Breast epithelium (tissue), 4 donors: ENCODE measurements at places on chromosomes 6 and 20. TPM values are rescaled to one million over a fixed set of nuclear protein-coding genes. Genes with fewer than 3 reads are reported as not detected.

The ME1 gene
- total RNA-seq, result 5.2 TPM

The SIRPD gene
- total RNA-seq, result not detected

The DNMT3B gene
- total RNA-seq, result 1.8 TPM

The FOXF2 gene
- 4.9 TPM for total RNA-seq

The GGT7 gene
- 13.1 TPM for total RNA-seq

GRCh38 chr6:17392978-17393891 is at the start of gene CAP2:
CAP2 (plus strand) TSS chr6:17393595; CDS start chr6:17421556, 27,961 bp downstream.
- peak; percentile 61 for DNase-seq
- no peaks in the 10 kb centered on the region for H3K27me3 ChIP-seq
- peak within 1 kb of the TSS; percentile 58 for H3K4me3 ChIP-seq
- H3K36me3 ChIP-seq, result no peaks in the 10 kb centered on the region

- no peak for DNase-seq
- H3K27me3 ChIP-seq, result no peaks in the 10 kb centered on the region
- no peaks in the 10 kb centered on the region for H3K36me3 ChIP-seq
- no peak overlapping the region for H3K4me3 ChIP-seq
- H3K27ac ChIP-seq, result peak overlapping the region; percentile 51
These were observed 65.1 kb downstream of the CBFA2T2 start for GRCh38 chr20:33554914-33555420.

DNA sequence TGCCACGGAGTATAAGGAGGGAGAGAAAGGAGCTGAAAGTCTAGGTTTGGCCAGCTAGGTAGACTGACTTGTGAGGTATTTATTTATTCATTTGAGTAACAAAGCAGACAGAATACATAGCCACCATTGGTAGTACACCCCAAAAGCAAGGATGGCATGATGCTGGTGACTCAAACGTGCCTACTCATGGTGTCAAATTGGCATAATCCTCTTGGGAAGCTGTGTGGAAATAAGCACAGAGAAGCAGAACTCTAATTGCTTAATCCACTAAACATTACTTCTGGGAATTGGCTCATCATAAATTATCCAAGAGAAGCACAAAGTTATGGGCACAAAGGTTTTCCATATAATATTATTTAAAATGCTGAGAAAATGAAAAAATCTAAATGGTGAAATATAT is 2.5 kb downstream of the DEFB132 start:
- no peak for DNase-seq
- no peaks in the 10 kb centered on the region for H3K27me3 ChIP-seq
- H3K4me3 ChIP-seq, result no peak overlapping the region
- H3K27ac ChIP-seq, result no peak overlapping the region

DNA sequence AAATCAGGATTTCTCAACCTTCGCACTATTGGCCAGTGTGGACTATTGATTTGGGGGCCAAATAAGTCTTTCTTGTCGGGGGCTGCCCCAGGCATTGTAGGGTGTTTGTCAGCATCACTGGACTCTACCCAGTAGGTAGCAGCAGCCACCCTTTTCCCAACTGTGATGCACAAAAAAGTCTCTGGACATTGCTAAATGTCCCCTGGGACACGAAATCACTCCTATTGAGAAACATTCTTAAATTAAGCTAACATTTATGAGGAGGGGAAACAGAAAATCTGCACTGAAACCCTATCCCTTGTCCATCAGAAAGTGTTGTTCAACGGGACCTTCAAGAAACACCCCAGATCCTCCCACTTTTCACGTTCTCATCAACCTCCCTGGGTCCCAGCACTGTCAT is 54.2 kb downstream of the NFATC2 start:
- no peak for DNase-seq
- H3K36me3 ChIP-seq, result no peaks in the 10 kb centered on the region
- no peaks in the 10 kb centered on the region for H3K27me3 ChIP-seq
- peak overlapping the region; percentile 3 for H3K27ac ChIP-seq

GRCh38 chr6:85015396-85015990 is 251.1 kb upstream of the TBX18 start:
- no peaks in the 10 kb centered on the region for H3K4me1 ChIP-seq
- H3K27ac ChIP-seq, result no peak overlapping the region
- H3K4me3 ChIP-seq, result no peak overlapping the region
- no peak for DNase-seq
- H3K27me3 ChIP-seq, result no peaks in the 10 kb centered on the region
- H3K36me3 ChIP-seq, result no peaks in the 10 kb centered on the region

DNA sequence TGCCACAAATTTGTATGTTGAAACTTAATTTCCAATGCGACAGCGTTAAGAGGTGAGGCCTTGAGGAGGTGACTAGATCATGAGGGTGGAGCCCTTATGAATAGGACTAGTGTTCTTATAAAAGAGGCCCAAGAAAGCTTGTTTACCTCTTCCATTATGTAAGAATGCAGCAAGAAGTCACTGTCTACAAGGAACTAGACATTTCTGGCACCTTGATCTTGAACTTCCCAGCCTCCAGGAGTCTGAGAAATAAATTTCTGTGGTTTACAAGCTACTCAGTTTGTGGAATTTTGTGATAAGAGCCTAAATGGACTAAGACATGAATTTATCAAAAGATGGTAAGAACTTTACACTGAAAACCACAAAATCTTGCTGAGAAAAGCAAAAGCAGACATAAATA is 173.6 kb upstream of the SGK1 start:
- no peaks in the 10 kb centered on the region for H3K4me1 ChIP-seq
- H3K27me3 ChIP-seq, result no peaks in the 10 kb centered on the region
- no peak overlapping the region for H3K27ac ChIP-seq
- DNase-seq, result no peak

- no peaks in the 10 kb centered on the region for H3K36me3 ChIP-seq
- no peak overlapping the region for H3K4me3 ChIP-seq
- H3K4me1 ChIP-seq, result no peaks in the 10 kb centered on the region
- no peak overlapping the region for H3K27ac ChIP-seq
- H3K27me3 ChIP-seq, result no peaks in the 10 kb centered on the region
- DNase-seq, result no peak
These were observed 59.1 kb upstream of the PRDM1 start for GRCh38 chr6:106026748-106027715.

- no peaks in the 10 kb centered on the region for H3K4me1 ChIP-seq
- H3K27ac ChIP-seq, result no peak overlapping the region
- no peaks in the 10 kb centered on the region for H3K27me3 ChIP-seq
- H3K4me3 ChIP-seq, result no peak overlapping the region
- no peak for DNase-seq
- no peaks in the 10 kb centered on the region for H3K36me3 ChIP-seq
These were observed 41.3 kb upstream of the QKI start for GRCh38 chr6:163373240-163373639.

DNA sequence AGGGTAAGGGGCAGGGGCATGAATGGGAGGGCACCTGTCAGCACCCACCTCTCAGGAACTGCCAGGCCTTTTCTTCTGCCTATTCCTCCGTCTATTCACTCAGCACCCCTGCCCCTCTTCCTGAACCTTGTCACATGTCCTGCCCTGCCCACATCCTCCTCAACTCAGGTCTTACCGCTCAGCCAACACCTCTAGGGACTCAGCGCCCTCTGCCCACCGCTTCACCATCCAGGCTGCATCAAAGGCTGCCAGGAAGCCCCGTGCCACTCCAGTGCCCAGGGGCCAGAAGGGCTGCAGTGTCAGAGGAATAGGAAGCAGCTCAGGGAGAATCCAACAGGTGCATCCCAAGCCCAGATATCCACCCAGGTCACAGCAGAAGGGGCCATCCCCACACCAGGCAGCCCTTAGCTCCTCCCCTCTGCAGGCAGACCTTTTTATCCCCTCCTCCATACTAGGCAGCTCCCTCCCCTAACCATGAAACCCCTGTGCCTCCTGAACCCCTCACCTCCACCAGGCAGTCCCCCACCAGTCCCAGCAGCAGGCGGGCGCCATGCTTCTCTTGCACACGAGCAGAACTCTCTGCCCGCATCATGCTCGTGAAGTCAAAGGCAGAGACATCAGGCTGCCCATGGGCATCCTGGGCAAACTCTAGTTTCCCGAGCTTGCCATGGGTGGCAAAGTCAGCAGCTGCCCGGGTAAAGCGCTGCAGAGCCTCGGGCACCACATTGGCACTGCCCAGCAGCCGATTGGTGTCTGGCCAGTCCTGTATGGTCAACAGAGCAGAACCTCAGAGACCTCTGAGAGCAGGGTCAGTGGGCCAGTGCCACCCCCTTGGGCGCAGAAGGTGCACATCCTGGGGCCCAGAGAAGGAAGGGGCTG is 5.5 kb downstream of the MICAL1 start:
- DNase-seq, result no peak
- H3K4me1 ChIP-seq, result no peaks in the 10 kb centered on the region
- no peak overlapping the region for H3K4me3 ChIP-seq
- H3K36me3 ChIP-seq, result no peaks in the 10 kb centered on the region
- H3K27ac ChIP-seq, result no peak overlapping the region

DNA sequence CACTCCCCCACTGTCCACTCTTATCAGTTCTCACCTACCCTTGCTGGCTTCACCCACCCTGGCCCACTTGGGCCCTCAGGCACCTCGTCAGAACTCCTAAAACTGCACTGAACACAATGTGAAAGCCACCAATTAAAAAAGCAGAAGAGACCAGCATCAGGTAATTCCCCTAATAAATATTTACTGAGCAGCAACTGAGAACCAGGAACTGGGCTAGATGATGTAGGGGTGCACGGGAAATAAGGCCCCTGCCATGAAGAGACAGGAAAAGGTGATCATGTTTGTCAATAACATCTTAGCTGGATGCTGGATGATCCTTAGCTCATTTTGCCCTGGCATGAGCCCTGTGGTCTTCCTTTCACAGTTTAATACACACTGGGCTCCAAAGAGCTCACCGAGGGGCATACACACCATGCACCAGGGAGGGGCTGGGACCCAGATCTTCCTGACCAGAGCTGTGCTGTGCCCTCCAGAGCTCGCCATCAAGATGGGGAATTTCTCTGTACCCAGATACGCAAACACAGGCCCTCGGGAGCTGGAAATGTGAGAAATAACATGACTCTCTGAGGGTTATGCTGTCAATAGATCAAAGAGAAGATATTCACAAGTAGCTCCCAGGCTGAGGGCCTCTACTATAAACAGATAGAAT is 113.6 kb upstream of the SLC22A16 start:
- no peak overlapping the region for H3K27ac ChIP-seq
- no peaks in the 10 kb centered on the region for H3K4me1 ChIP-seq
- H3K36me3 ChIP-seq, result no peaks in the 10 kb centered on the region
- no peaks in the 10 kb centered on the region for H3K27me3 ChIP-seq
- H3K4me3 ChIP-seq, result no peak overlapping the region

- no peaks in the 10 kb centered on the region for H3K4me1 ChIP-seq
- H3K36me3 ChIP-seq, result peaks cover 6% of the 10 kb centered on the region
- no peak for DNase-seq
- H3K27ac ChIP-seq, result no peak overlapping the region
- H3K27me3 ChIP-seq, result no peaks in the 10 kb centered on the region
These were observed 44.4 kb downstream of the MDN1 start for GRCh38 chr6:89775150-89775549.

- no peaks in the 10 kb centered on the region for H3K4me1 ChIP-seq
- H3K27me3 ChIP-seq, result no peaks in the 10 kb centered on the region
- no peaks in the 10 kb centered on the region for H3K36me3 ChIP-seq
- H3K4me3 ChIP-seq, result no peak overlapping the region
These were observed 92.8 kb downstream of the CLIC5 start for GRCh38 chr6:45922728-45923351.

DNA sequence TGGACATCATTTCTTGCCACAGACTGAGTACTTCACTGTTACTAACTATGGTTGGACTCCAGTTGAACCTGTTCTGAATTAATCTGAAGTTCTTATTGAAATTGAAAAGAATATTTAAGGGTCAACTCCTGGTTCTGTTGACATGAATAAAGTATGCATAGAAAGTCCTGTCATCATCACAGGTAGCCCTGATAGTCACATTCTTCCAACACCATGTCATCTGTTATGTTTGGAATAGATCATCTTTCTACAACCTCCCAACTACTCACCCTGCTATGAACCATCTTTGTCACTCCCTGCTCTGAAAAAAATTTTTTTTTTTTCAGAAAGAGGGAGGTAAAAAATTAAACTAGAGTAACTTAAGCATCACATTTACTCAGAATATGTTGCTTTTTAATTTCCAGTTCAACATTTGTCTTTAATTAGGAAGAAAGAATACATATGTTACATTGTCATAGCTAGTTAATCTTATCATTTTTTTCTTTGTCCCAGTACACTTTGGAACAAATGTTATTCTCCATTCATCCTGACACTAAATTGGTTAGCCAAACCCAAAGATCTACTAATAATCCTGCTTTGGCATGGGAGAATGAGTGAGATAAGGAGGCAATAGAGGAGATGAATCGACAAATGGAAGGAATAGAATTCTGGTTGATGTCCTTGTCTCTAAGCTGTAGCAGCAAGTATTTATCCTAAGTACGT is 775.1 kb upstream of the NRSN1 start:
- H3K36me3 ChIP-seq, result no peaks in the 10 kb centered on the region
- H3K27me3 ChIP-seq, result no peaks in the 10 kb centered on the region
- H3K27ac ChIP-seq, result no peak overlapping the region
- no peak overlapping the region for H3K4me3 ChIP-seq
- H3K4me1 ChIP-seq, result no peaks in the 10 kb centered on the region

DNA sequence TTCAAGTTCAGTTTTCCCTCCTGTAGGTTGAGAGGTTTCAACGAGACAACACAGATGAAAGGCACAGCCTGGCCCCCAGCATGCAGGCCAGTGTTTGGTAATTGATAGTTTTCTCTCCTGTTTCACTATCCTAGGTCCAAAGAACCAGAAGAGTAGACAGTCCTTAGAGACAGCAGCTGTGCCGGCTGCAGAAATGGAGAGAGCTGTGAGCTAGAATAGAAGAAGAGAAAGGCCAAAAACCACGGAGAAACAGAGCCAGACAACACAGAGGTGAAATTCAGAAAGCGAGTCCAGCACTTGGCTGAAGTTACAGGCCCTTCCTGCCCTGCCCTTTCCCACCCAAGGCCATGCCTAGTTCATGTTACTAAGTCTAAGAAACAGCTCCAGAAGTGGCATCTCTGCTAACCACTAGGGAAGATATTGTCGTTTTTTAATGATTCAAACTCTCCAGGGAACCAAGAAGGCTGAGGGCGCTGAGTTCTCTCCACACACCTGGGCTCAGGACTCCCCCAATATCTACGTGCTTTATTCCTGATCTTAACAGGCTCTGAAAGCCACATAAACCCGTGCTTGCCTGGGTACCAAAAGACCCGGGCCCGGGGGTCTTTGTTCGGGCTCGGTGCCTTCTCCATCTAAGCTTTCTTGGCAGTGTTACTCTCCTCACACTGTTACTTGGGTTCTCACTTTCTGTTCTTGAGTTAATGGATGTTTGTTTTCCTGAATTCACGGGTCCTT is 16.5 kb upstream of the RBPJL start:
- H3K36me3 ChIP-seq, result no peaks in the 10 kb centered on the region
- no peak overlapping the region for H3K27ac ChIP-seq
- no peak overlapping the region for H3K4me3 ChIP-seq

DNA sequence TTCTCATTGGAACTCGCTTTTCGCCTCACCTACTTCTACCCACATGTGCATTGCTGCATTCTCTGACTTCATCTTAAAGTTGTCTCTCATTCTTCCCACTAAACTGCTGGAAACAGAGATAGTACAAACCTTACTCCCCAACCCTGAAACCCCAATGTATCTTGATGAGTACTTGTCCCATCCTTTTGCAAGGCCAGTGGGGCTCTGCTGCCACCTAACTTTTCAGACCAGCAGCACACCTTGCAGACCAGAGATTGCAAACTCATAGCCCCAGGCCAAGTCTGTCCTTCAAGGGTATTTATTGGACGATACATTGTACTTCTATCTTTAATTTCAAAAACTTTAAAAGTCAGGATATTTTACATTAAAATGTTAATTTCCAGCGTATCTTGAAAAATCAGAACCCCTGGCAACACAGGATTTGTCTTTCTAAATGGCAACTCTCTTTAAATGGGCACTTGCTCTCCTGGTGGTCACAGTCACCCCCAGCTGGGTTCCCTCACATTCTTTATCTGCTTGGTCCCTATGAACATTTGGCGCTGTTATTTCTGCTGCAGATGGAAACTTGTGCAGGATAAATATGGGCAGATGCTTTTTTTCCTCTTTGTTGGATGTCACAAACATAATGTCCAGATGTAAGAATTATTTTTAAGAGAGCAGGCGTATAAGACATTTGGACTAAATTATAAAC is 83.9 kb downstream of the SOD2 start:
- no peak overlapping the region for H3K4me3 ChIP-seq
- H3K36me3 ChIP-seq, result no peaks in the 10 kb centered on the region
- H3K27ac ChIP-seq, result no peak overlapping the region
- H3K27me3 ChIP-seq, result no peaks in the 10 kb centered on the region
